Left ventricle myocardium superior (tissue), 1 donor: ENCODE measurements at places on chromosomes 11 and 22.
A peak's percentile ranks its signal among the peaks of the same experiment; 100 is the strongest.

- no peak for DNase-seq
Observed at GRCh38 chr11:73306977-73307322, 1.1 kb upstream of the ARHGEF17 start.

- DNase-seq, result peak; percentile 78
Observed at GRCh38 chr22:29369460-29369859, 18.9 kb downstream of the AP1B1 start.

- no peak for DNase-seq
Observed at GRCh38 chr11:19727246-19727645, 14.6 kb downstream of the NAV2 start.

DNA sequence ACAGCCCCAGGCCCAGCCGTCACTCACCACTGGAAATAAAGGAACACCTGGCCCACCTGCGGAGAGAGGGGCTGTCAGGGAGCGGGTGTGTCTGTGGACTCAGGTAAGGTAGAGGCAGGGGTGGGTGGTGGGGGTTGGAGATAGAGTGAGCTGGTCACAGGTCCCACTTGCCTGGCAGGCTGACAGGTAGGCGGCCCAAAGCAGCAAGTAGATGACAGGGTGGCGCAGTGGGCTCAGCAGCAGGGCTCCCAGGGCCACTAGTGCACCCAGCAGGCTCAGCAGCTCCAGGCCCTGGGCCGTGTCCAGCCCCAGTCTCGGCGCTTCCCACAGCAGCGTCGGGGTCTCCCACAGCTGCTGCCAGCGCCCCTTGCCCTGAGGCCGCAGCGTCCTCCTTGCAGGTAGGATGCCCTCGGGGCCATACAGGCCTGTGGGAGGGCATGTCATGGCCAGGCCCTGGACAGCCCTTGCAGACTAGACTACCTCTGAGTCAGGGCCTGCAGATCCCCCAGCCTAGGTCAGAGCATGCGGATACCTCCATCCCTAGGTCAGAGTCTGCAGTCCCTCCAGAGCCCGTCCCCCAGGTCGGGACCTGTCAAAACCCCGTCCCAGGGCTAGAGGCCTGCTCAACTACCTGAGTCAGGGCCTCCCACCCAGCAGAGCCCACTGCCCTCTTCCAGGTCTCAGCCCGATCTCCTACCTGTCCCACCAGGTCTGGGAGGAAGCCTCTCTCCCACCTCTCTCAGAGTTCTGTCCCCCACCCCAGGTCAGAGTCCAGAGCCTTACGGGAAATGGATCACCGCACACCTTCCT is 686 bp downstream of the LMF2 start:
- peak; percentile 51 for DNase-seq

DNA sequence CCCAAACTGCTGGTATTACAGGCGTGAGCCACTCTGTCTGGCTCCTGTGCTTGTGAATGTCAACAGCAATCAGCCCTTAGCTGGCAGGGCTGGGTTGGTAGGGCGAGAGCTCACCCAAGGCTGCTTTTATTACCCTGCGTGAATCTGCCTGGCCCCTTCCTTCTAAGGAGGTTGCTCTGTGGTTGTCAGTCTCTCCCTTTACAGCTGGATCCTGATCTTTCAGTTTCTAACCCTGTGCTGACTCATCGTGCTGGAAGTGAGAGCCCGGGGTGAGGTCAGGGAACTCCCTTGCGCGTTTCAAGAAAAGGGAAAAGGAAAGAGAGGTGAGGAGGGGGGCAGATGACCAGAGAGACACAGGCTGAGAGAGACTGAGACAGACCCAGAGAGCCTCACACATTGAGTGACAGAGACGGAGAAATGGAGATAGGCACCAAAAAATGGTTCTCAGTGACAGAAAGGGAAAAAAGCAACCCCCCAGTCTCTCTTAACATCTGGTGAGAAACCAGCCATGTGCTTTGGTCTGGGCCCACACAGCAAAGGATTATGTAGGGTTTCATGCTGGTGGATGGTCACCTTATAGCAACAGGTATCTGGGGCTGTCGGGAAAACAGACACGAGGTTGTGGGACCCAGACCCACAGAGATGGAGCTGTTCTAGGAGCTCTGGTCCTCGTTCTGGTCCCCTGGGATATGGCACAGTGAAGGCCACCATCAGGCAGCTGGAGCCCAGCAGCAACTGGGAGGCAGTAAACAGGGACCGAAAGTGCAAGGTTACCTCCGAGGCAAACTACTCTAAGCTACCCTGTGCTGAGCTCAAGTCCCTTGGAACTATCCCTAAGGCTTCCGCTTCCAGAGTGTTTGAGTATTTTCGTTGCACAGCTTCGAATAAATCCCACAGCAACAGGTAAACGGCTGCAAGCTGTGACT is 2.5 kb downstream of the TCN2 start:
- DNase-seq, result peak; percentile 35

GRCh38 chr11:26028393-26028911 is 303.5 kb upstream of the ANO3 start:
- DNase-seq, result no peak

GRCh38 chr11:83147895-83148294 is 9.0 kb upstream of the PCF11 start:
- no peak for DNase-seq

DNA sequence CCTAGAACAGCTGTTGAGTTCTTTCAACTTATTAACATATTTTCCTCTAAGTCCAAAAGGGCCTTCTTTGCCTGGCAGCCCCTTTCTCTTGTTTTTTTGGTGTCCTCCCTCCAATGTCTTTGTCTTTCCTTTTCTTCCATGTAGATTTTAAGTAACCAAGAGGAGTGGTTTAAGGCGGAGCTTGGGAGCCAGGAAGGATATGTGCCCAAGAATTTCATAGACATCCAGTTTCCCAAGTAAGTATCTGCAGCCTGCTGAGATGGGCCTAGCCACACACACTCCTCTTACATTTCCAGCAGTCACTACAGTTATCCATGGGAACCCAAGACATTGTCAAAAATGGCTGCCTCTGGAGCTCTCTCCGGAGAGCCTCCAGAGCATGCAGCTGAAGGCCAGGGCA is 4.5 kb upstream of the TMA7B start:
- DNase-seq, result no peak

DNA sequence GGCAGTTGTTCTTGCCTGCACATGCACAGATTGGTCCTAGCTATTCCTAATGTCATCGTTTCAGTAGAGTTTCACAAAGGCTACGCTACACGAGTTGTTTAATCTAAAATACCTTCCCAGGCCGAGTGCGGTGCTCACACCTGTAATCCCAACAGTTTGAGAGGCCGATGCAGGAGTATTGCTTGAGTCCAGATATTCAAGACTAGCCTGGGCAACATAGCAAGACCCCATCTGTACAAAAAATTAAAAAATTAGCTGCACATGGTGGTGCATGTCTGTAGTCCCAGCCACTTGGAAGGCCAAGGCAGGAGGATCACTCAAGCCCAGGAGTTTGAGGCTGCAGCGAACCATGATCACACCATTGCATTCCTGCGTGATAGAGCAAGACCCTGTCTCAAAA is 56.2 kb downstream of the TNRC6B start:
- no peak for DNase-seq

- DNase-seq, result peak; percentile 56
Observed at GRCh38 chr22:37932821-37933578, 20.4 kb downstream of the C22orf23 start.

GRCh38 chr11:25566298-25567200 is 765.4 kb upstream of the ANO3 start:
- peak; percentile 55 for DNase-seq

GRCh38 chr11:22037505-22037904 is 155.4 kb upstream of the ANO5 start:
- no peak for DNase-seq

DNA sequence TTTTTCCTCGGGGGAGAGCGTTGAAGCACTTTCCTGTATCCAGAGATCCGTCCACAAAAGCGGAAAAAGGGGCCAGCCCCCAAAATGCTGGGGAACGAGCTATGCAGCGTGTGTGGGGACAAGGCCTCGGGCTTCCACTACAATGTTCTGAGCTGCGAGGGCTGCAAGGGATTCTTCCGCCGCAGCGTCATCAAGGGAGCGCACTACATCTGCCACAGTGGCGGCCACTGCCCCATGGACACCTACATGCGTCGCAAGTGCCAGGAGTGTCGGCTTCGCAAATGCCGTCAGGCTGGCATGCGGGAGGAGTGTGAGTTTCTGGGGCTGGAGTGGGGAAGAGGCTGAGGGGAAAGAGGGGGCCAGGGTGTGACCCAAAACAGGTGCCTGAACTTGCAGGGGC is 2.6 kb downstream of the NR1H3 start:
- DNase-seq, result no peak

DNA sequence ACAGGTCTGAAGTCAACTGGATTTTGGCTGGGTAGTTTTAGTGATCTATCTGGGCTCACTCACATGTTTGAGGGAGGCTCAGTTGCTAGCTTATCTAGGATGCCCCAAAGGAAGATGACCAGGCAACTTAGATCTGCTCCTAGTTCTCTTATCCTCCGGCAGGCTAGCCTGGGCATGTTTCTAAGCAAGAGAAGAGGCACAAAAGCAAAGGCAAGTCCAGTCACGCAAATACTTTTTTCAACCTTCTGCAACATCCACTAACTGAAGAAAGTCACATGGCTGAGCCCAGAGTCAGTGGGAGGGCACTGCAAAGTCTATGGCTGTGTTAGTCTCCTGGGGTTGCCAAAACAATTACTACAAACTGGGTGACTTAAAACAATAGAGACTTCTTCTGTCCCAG is 32.9 kb upstream of the FSHB start:
- no peak for DNase-seq

- no peak for DNase-seq
Observed at GRCh38 chr11:8908099-8908498, 2.9 kb upstream of the AKIP1 start.
